ENCODE measurements at places on chromosomes 5 and 9.
A peak's percentile ranks its signal among the peaks of the same experiment; 100 is the strongest.

- no peak for DNase-seq
Measured at GRCh38 chr9:82538634-82539033, 524.3 kb downstream of the RASEF start.

DNA sequence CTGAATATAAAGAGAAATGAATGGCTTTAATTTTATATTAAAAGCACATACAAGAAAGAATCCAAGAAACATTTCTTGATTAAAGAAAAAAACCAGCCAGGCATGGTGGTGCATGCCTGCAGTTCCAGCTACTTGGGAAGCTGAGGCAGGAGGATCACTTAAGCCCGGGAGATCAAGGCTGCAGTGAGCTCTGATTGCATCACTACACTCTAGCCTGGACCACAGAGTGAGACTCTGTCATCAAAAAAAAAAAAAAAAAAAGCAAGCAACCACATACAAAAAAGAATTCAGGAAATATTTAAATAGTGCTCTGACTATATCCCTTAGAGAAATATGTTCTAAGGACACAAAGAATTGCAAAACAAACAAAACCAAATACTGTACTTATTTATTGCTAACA is 2.5 kb upstream of the PLAC8L1 start:
- DNase-seq, result no peak

DNA sequence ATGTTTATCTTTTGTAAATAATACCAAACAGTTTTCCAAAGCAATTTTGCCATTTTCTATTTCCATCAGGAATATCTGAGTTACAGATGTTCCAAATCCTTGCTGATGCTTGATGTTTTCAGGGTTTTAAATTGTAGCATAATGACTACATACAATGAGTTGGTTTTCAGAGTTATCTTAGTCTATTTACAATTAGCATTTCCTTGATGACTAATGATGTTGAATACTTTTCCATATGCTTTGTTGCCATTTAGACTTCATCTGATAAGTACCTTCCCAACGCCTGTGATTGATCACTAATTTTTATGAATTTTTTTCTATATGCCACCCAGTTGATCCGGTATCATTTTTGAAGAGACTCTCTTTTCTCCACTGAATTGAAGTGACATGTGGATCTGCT is 102.3 kb downstream of the SLC25A46 start:
- no peak for DNase-seq

- DNase-seq, result no peak
Measured at GRCh38 chr9:76414661-76415060, 20.4 kb upstream of the RFK start.

DNA sequence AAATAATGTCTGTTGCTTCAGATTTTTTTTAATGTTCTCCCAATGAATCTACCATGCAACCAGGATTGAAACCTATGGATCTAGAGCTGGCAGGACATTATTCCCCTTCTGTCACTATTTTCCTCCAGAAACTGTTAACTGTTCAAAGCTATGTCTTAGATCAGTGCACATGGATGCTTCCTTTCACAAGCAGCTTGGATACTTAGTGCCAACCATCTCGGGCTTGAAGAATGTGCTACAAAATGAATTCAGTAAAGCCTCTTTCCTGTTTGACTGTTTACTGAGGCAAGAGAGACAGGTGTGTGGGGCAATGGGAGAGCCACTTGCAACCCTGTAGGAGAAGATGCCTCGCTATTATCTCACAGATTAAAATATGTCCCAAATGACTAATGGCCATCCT is 774.8 kb downstream of the KCTD16 start:
- DNase-seq, result no peak

DNA sequence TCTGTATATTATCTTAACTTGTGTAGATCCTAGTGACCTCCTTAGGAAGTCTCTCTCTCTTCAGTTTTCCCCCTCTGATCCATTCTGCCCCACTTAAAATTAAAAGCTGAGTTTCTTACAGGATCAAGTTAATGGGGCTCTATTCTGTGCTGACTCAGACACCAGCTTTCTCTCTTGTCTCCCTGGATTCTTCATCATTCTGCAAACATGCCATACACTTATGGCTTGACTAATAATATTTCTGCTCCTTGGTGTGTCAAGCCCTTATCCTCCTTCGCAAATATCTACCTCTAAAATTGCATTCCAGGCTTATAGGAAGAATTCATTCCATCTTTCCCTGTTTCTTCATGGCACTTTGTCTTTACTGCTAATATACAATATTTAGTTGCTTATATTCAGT is 18.1 kb downstream of the LRRC70 start:
- DNase-seq, result no peak

DNA sequence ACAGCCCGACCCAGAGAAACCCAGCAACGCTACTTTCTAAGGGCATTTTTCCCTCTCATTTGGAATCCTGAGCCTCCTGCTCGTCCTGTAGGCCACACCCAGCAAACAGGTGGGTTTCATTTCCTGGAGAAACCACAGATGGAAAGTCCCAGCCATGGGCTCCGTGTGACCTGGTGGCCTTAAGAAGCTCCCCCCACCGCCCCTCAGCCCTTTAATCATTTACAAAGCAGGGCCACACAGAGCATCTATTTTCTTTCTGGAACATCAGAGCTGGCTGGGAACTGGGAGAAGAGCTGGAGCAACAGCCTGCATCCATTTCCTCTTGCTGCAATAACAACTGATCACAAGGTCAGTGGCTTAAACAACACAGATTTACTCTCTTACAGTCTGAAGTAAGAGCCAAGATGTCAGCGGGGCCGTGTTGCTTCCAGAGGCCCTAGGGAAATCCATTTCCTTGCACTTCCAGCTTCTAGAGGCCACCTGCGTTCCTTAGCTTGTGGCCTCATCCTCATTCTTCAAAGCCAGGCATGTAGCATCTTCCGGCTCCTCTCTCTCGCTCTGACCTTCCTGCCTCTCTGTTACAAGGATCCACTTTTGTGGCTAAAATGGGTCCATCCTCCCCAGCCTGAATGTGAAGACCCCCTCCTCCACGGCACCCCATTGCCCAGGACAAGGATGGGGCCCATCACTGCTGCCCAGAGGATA is 40.5 kb downstream of the C9orf50 start:
- DNase-seq, result peak; percentile 60

GRCh38 chr5:60382716-60383115 is 317.2 kb downstream of the DEPDC1B start:
- peak; percentile 0 for DNase-seq

GRCh38 chr9:97575673-97576200 is 57.4 kb downstream of the TSTD2 start:
- DNase-seq, result no peak

DNA sequence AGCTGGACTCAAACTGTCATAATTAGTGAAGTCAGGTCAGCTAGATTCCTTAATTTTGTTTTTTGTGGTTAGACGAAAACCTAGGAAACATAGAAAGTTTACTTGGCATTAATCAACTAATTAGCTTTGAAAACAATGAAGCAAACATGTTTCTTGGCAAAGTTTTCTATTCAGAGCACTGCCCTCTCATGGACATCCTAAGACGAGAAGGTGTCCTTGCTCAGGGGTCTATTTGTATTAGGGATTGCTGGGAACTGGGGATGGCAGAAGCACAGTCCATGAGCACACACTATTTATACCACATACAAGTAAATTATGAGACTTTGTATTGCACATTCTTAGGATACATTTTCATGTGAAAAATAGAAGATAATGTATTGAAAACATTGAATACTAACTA is 49.7 kb downstream of the POC5 start:
- no peak for DNase-seq

DNA sequence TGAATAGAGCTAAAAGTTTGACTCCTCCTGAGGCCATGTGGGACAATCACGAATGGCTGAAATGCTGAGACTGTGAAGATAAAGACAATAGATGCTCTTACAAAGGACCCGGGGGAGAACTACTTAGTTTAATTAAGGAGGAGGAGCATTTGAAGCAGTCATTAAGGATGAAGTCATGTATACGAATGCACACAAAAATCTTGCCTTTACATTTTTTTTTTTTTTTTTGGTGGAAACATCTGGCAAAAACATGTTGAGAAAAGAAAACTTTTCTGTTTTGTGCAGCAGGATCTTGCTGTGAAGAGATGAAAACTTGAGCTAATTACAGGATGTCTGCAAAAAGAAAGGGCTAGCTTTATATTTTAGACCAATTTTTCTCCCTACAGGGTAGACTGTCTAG is 42.3 kb upstream of the NR3C1 start:
- DNase-seq, result no peak

DNA sequence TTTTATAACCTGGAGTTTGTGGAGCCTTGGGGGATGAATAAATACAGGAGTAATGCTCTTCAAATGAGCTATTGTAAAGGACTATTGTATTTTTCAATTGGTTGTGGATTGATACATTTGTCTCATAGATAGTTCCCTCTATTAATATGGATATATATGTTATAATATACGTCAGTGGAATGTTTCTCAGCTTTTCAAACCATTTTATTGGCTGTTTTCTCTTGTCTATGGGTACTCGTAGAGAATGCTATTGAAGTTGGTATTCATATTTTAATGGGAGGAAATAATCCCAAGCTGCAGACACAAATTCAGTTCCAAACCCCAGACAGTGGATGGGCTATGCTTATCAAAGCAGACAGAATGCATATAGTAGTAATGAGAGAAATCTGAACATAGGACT is 181.8 kb upstream of the DAB2 start:
- DNase-seq, result no peak

DNA sequence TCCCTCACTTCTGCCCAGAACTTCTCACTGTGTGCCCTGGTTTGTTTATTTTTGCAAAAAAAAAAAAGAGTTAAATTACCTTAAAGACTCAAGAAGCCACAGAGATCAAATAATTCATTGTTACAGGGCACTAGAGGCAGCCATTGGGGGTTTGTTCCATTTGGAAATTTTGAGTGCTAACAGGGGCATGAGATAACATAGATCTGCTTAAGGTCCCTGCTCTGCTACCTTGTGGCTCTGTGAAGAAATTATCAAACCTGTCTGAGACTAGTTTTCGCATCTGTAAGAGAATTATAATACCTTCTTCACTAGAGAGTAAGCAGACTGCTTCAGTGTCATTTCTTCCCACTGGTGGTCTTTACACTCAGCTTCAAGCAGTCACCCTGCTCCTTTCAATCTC is 394 bp downstream of the TLR4 start:
- DNase-seq, result no peak

DNA sequence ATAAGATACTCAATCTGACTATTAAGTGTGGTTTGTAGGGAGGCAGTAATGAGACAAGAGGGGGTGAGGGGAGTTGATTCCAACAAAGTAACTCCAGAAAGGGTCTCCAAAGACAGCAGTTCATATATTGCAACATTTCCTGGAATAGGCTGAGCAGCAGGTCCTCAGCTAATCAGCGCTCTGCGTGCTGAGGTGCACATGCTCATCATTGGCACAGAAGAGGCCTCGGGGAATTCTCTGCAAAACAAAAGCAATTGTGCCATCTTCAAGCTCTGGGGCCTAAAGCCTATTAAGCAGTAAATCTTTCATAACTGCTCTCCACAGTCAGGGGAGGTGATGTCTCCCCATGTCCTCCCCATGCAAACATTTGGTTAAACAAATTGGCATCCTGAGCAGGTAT is 357.3 kb downstream of the SPOCK1 start:
- DNase-seq, result no peak

DNA sequence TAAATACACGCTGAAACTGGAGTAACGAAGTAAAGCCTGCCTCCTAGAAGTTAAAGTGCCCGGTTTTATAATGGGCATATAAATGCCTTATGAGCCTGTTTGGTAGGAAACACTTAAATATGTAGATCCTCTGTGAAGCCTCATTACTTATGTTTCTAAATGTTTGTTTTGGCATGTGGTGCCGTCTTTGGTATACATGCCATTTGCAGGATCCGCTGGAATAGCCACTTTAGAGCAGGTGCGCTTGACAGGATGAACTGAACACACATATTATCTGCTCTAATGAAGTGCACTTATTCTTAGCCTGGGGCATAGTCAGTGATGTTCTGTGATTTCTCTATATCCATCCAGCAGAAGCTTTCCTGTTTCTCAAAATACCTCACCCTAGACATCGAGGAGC is 778.1 kb upstream of the WWC1 start:
- DNase-seq, result no peak

DNA sequence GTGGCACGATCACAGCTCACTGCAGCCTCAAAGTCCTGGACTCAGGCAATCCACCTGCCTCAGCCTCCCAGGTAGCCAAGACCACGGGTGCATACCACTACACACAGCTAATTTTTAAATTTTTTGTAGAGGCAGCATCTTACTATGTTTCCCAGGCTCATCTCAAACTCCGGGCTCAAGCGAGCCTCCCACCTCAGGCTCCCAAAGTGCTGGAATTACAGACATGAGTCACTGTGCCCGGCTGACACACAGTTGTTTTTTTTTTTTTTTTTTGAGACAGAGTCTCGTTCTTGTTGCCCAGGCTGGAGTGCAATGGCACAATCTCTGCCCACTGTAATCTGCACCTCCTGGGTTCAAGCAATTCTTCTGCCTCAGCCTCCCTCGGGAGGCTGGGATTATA is 70.1 kb upstream of the CNOT6 start:
- DNase-seq, result no peak

DNA sequence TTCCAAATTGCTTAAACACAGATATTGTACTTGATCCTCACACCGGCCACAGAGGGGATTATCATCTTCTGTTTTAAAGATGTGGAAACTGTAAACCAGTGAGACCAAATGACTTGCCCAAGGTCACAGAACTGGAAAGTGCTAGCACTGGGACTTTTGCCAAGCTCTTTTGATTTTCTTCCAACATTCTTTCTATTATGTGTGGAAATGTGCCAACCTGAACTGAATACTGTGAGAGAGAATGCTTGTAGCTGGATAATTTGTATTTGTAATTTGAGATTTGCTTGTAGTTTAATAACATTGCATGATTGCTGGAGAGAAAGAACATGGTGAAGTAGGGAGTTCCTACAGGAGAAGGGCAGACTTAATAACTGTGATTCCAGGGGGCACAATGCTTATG is 977.9 kb upstream of the NUDT12 start:
- no peak for DNase-seq

- DNase-seq, result no peak
Measured at GRCh38 chr5:60670749-60671148, 29.2 kb downstream of the DEPDC1B start.

DNA sequence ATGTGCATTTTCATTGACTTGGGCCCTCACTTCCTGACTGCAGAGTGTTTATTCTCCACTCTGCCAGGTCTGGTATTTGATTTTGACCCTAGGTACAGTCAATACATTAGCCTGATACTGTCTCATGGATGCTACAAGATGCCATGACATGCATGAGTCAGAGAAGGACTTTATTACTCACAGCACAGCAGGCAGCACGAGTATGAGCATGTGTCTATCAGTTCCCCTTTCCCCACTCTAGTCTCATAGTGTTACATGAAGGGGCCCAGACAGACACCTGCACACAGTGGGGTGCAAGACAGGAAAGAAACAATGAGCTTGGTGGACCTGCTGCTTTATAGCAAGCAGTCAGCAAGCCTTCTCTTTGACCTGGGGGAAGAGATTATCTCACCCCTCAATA is 19.6 kb downstream of the ITGA2 start:
- DNase-seq, result peak; percentile 92

GRCh38 chr5:39578887-39579497 is 154.2 kb upstream of the DAB2 start:
- peak; percentile 4 for DNase-seq

GRCh38 chr5:51889703-51890102 is 506.5 kb downstream of the ISL1 start:
- DNase-seq, result no peak
